Spinal cord (tissue), 10 donors: ENCODE measurements at places on chromosomes 11 and 22.
A peak's percentile ranks its signal among the peaks of the same experiment; 100 is the strongest.

DNA sequence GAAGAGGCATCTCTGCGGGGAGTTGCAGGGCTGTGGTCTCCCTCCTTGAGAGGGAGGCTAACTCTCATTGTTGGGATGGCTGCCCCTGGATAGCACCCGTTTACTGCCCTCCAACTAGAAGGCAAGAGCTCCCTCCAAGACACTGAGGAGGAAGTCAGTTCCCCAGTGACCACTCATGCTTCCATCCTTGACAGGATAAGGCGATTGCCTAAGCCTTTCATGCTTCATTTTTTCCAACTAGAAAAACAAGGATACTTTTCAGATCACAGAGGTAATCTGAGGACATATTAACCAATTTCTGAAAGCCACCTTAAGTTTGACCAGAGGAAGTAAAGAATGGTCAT lies 186.6 kb downstream of the MAML2 start:
- DNase-seq: no peak
- no peaks in the 10 kb centered on the region for H3K36me3 ChIP-seq
- no peaks in the 10 kb centered on the region for H3K27me3 ChIP-seq
- H3K4me3 ChIP-seq: no peak overlapping the region
- H3K4me1 ChIP-seq: peaks cover 23% of the 10 kb centered on the region

DNA sequence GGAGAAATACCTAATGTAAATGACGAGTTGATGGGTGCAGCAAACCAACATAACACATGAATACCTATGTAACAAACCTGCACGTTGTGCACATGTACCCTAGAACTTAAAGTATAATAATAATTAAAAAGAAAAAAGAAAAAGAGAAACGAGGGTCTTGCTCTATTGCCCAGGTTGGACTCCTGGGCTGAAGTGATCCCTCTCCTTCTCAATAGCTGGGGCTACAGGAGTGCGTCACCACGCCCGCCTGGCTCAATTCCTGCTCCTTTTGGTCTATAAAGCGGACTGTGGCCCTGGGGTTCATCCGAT lies 521 bp upstream of the PTS start:
- peak overlapping the region; percentile 96 for H3K27ac ChIP-seq
- no peaks in the 10 kb centered on the region for H3K27me3 ChIP-seq
- peaks cover 8% of the 10 kb centered on the region for H3K4me1 ChIP-seq
- peaks cover 5% of the 10 kb centered on the region for H3K36me3 ChIP-seq
- H3K4me3 ChIP-seq: peak overlapping the region; percentile 96

GRCh38 chr11:108985236-108985944 lies 320.5 kb downstream of the DDX10 start:
- no peak overlapping the region for H3K4me3 ChIP-seq
- no peaks in the 10 kb centered on the region for H3K36me3 ChIP-seq
- H3K27me3 ChIP-seq: no peaks in the 10 kb centered on the region
- peaks cover 5% of the 10 kb centered on the region for H3K4me1 ChIP-seq
- DNase-seq: no peak

GRCh38 chr11:88475991-88476418 lies 138.5 kb upstream of the CTSC start:
- H3K27ac ChIP-seq: no peak overlapping the region
- H3K4me3 ChIP-seq: no peak overlapping the region
- DNase-seq: peak; percentile 54
- no peaks in the 10 kb centered on the region for H3K36me3 ChIP-seq
